ENCODE measurements at places on chromosomes 4 and X.
A peak's percentile ranks its signal among the peaks of the same experiment; 100 is the strongest.

DNA sequence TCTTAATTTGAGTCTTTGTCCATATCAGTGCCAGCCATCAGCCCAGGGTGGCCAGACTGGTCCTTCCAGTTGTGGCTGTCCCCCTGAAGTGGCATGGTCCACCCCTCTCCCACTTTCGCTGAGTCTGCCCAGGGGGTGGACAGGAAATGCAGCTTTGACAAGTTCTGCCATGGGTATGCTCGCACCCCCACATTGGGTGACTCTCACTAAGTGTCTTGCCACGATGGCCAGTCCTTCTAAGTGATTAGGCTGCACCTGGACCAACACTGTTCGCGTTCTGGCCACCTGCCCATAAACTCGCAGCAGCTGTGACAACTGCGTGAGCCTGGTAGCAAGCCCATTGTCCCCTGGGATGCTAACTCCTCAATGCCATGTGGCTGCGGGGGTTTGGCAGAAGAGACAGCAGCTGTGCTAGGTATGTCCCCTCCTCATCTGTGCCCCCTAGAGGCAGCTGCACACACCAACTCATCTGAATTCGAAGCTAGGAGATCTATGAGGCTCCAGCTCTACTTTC, 10.0 kb upstream of the LNX1 start:
- ATAC-seq = peak; percentile 69

DNA sequence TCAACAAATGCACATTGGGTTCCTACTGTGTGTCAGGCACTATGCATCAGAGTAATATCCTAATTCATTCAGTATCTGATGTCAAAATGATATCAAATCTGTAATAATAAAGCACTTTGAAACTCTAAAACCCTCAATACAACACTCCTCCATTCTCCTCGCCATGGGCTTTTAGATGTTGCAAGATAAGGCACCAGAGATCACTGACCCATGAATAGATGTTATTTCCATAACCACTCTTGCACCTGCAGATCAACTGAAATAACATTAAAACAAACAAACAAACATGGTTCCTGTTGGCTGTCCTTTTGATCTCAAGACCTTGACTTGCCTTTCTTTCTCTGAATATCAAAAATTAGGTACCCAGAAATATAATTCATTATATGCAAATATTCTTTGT, 100.2 kb downstream of the MAB21L2 start:
- ATAC-seq = no peak

- no peak for ATAC-seq
Observed at GRCh38 chr4:55089916-55090315, 35.5 kb downstream of the KDR start.

GRCh38 chrX:146424422-146424821, 385.1 kb upstream of the CXorf51B start:
- ATAC-seq = no peak

All from SK-N-SH treated with all-trans-retinoic acid at 6 μM for 48 hours (cell line).